ENCODE measurements at places on chromosomes 2 and 18.

GRCh38 chr2:229501051-229501794 lies 213.1 kb downstream of the DNER start:
- DNase-seq: no peak

GRCh38 chr2:122939796-122940195 lies 1085.3 kb upstream of the CNTNAP5 start:
- no peak for DNase-seq

- DNase-seq: no peak
Measured at GRCh38 chr2:11827547-11827946, 81.1 kb downstream of the LPIN1 start.

DNA sequence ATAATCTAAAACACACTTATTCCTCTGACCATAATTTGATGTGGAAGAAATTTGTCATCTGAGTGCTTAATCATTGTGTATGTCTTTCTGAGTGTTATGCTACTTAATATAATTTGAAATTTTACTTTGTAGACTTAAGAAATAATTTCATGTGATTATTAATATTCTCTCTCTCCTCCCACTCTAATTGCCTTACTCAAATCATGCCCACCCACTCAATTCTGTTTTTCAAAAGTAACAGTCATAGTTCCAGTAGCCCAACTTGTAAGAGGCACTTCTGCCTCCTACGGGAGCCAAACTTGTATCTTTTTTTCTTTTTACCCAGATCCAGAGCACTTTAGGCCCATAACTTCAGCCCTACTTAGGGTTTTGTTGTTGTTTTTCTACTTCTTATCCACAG lies 18.5 kb upstream of the KYNU start:
- no peak for DNase-seq

DNA sequence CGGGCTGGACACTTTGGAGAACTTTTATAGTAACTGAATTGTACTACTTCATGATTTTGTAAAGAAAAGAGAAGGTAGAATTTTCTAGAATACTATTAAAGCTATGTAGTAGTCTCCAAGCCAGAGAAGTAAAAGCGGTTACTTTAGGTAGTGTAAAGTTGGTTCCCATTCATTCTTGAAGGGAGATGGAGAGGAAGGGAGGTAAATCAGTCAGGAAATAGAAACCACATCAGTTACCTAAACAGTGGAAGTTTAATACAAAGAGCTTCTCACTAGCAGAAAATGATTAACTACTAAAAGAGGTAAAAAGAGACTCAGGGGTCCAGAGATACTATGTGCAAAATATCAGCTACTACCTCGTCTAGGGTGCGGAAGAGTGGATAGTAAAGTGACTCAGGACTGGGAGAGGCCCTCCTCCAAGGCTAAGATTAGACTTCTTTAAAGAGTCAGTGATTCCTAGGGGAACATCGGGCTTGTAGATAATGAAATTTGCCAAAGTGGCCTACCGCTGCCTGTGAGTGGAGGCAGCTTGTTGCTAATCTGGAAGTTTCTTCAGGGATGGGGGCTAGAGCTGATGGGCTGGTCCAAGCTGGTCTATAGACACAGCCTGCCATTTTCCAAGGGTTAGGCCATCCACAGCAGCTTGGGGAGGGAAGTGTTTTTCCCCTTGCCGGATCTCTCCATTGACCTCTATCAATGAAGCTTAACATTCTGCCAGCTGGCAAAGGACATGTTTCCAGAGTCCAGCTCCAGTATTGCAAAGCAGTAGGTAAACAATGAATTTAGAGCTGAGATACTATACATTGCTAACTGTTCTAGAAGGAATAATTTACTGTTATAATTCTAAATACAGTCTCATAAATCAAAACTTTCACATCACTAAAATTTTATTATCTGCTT lies 246.4 kb upstream of the BOD1L2 start:
- no peak for DNase-seq

GRCh38 chr2:174235680-174236079 lies 12.7 kb downstream of the OLA1 start:
- no peak for DNase-seq

GRCh38 chr2:203340791-203341487 lies 12.7 kb downstream of the ABI2 start:
- peak; percentile 59 for DNase-seq

GRCh38 chr18:9120796-9121195 lies 15.8 kb upstream of the ANKRD12 start:
- no peak for DNase-seq

DNA sequence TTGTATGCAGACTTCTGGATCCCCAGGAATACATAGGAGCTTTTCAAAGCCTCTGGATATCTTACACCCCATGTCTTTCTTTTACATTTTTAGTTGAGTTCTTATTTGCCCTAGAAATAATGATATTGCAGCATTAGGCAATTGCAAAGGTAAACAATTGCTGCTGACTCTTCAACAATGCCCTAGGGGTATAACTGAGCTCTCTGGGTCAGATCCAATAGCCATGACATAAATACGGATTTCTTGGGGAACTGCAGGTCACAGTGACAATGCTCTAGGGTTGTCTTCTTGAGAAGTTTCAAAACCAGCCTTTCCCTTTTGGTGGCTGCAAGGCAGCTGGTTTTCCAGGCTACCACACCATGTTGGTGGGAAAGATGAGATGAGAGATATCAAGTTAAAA lies 16.5 kb upstream of the OR6B3 start:
- no peak for DNase-seq

- no peak for DNase-seq
Measured at GRCh38 chr2:16140771-16141640, 200.7 kb downstream of the MYCN start.

GRCh38 chr18:46408334-46408987 lies 248.6 kb downstream of the LOXHD1 start:
- no peak for DNase-seq

DNA sequence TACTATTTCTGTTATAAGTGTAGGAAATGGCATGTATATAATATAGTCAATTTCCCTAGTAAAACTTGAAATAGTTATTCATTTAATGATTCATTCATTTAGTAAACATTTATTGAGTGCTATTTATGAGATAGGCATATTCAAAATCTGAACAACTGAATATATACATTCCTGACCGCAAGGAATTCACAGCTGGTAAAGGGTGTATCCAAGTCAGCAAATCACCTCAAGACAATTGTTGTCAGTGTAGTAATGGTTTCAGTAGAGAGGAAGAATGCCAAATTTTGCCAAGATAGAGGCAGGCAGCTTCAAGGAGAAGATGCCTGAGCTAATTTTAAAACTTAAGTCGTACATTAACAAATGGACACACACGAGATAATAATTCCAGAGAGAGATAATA lies 89.8 kb upstream of the CHST9 start:
- DNase-seq: no peak

DNA sequence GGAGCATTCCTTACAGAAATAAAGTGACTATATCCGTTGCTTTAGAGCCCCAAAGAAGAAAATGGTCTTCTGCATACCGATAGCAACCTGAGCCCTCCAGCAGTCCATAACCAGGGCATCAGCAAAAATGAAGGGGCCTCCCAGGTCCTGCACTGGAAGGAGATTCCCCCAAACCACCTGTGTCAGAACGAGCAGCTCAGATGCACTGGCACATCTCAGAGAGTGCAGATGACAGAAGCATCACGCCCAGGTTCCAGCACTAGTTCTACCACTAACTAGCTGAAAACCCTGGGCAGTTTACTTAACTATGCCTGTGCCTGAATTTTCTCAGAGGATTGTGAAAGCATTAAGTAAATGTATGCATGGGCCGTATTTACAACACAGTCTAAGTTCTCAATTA lies 466.7 kb upstream of the MYT1L start:
- DNase-seq: no peak

DNA sequence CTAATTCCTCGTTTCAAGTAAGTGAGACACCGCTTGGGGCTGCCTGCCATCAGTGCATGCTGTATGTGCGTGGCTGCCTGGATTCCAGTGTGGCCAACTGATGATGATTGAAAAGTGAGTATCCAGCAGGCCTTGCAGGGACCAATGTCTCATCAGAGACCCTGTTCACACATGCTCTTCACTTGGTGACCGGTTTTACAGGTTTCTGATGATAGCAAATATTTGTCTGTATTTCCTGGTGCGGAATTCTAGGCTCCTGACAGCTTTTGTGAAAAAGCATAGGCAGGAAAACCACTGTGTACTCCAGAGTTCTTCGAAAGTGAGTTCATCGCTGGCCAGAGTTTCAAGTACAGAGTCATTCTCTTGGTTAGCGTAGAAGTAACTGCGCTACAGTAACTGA lies 13.8 kb upstream of the YWHAQ start:
- DNase-seq: no peak

DNA sequence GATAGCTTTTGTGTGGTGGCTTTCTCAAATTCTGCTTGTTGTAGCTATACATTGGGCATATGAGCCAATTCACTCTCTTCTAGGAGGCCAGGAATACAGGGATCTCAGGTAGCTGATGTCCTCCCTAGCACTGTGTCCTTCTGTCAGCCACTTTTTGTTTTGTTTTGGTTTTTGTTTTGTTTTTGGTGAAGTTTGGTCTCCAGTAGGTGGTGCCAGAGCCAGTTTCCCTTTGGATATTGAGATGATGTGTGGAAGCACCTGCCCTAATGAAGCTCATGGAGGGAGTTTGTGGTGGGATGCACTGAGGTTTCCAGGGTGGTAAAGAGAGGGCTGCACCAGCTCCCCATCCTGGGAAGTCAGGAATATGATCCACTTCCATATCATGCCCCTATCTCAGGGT lies 100.5 kb upstream of the VWC2L start:
- no peak for DNase-seq

DNA sequence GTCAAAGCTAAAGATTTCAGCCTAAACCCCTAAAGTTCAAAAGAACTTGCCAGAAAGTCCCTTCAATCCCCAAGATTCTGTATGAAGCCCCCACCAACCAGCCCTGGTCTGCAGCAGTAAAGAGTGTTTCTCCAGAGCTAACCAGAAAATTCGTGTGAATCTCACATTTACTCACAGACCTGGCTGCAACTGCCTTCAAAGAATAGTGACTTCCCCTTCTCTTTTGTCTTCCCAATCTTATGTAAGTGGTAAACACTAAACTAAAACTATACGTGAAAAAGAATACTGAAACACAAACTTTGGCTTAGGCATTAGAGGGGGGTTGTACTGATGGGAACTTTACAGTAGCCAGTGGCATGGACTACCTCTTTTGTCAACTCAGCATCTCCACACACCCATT lies 50.6 kb upstream of the SETBP1 start:
- DNase-seq: no peak

- no peak for DNase-seq
Measured at GRCh38 chr2:222052934-222053367, 245.8 kb downstream of the PAX3 start.

DNA sequence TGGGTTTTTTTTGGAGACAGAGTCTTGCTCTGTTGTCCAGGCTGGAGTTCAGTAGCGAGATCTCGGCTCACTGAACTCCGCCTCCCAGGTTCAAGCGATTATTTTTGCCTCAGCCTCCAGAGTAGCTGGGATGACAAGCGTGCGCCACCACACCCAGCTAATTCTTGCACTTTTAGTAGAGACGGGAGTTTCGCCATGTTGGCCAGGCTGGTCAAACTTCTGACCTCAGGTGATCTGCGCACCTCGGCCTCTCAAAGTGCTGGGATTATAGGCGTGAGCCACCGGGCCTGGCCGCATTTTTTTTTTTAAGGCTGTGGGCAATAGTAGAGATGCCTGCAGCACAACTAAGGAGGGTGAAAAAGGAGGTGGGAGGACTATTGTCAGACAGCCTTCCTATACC lies 41.7 kb upstream of the ZNF532 start:
- DNase-seq: no peak

DNA sequence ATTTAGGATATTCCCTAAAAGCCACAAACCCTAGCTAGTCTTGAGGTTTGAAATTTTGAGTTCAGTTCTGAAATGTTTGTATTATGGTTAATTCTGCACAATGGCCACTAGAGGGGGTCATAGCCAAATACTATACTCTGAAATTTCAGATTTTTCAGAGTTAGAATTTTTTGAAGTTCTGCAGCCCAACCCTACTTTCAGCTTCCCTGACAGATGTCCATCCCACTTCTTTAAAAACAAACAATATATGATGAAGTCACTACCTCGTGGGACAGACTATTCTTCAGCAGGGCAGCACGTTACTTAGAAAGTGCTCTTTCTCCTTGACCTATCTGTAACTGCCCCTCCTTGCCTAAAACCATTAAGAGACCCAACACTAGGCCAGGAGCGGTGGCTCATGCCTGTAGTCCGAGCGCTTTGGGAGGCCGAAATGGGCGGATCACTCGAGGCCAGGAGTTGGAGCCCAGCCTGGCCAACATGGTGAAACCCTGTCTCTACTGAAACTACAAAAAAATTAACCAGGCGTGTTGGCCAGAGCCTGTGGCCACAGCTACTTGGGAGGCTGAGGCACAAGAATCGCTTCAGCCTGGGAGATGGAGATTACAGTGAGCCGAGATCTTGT lies 48.2 kb upstream of the PAPOLG start:
- peak; percentile 38 for DNase-seq

GRCh38 chr2:141317986-141318385 lies 812.8 kb downstream of the LRP1B start:
- DNase-seq: peak; percentile 3

GRCh38 chr2:69122271-69122670 lies 109.3 kb downstream of the ANTXR1 start:
- DNase-seq: peak; percentile 82

- DNase-seq: peak; percentile 77
Measured at GRCh38 chr2:20182241-20182931, 42.5 kb downstream of the SDC1 start.

Data from fibroblast of skin of right biceps (primary cell).